Mesothelial cell of epicardium (in vitro differentiated cells): ENCODE measurements at places on chromosomes 11 and 22.

GRCh38 chr11:31822927-31823643 is 12.0 kb upstream of the PAX6 start:
- no peak overlapping the region for H3K4me3 ChIP-seq
- no peak for DNase-seq
- H3K27ac ChIP-seq, result no peak overlapping the region
- H3K4me1 ChIP-seq, result peaks cover 5% of the 10 kb centered on the region
- no peaks in the 10 kb centered on the region for H3K36me3 ChIP-seq

- no peak overlapping the region for H3K4me3 ChIP-seq
- H3K27ac ChIP-seq, result no peak overlapping the region
- H3K36me3 ChIP-seq, result no peaks in the 10 kb centered on the region
- H3K27me3 ChIP-seq, result peaks cover 2% of the 10 kb centered on the region
- DNase-seq, result no peak
Measured at GRCh38 chr11:59223611-59224010, 10.9 kb upstream of the MPEG1 start.

DNA sequence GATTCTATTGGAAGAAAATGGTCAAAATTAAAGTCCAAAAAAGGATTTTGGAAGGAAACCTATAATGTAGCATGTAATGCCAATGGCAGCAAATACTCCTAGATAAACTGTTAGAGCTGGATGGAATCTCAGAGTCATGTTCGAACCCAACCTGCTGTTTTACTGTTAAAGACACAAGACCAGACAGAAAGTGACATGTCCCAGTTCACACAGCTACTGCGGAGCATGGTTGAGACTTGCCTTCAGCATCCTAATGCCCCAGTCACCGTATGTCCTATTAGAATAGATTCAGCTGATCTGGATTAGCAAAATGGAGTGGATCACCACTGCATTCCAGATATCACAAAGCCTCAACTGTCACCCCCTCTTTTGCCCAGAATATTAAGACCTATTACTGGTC is 14.9 kb downstream of the PISD start:
- H3K36me3 ChIP-seq, result peaks cover 21% of the 10 kb centered on the region
- peaks cover 6% of the 10 kb centered on the region for H3K4me1 ChIP-seq
- H3K4me3 ChIP-seq, result no peak overlapping the region
- H3K27me3 ChIP-seq, result no peaks in the 10 kb centered on the region
- peak overlapping the region; percentile 89 for H3K27ac ChIP-seq

- DNase-seq, result no peak
- H3K4me3 ChIP-seq, result no peak overlapping the region
- H3K36me3 ChIP-seq, result peaks cover 33% of the 10 kb centered on the region
Measured at GRCh38 chr11:61850687-61851086, 22.6 kb downstream of the FADS2 start.

DNA sequence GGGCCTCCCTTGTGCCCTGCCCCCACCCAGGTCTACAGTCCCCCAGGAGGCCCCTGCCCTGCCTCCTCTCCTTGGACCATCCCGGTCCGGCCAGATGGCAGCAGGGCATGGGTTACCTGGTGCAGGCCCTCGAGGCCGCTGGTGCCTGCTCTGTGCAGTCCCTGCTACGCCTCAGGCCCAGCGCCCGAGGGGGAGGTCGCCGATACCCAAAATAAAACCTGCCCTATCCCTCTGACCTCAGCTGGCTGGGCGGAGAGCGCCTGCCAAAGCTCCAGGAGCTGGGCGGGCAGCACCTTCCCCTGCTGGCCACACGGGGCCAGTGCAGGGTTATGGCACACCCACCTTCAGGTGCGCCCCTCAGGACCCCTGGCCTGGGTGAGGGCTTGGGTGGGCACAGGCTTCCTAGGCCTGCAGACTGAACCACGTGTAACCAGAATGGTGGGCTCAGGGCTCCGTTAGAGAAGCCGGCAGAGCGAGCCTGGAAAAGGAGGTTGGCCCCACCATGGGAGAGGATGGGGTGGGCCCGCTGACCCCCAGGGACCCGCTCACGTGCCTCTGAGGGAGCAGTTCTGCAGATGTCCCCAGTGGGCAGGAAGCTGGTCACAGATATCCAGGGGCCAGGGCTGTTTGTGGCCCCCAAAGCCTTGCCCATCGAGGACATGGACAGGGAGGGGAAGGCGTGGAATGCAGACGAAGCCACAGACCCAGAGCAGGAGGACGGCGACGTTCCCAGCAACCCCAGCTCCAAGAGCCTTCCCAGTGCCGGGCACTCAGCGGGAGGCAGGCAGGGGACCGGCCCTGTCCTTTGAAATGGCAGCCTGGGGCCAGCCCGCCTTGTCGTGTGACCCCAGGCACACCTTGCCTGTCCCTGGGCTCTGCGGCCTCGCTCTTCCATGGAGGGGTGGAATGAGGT is 1.7 kb upstream of the TNNT3 start:
- no peak overlapping the region for H3K4me3 ChIP-seq
- no peaks in the 10 kb centered on the region for H3K36me3 ChIP-seq
- peaks cover 3% of the 10 kb centered on the region for H3K27me3 ChIP-seq
- no peak overlapping the region for H3K27ac ChIP-seq
